Suppressor macrophage (primary cell): ENCODE measurements at places on chromosomes 5 and 9.

GRCh38 chr5:56269216-56269927 is 36.2 kb upstream of the ANKRD55 start:
- DNase-seq = peak; percentile 81

GRCh38 chr5:142065273-142065672 is 43.3 kb upstream of the NDFIP1 start:
- DNase-seq = peak; percentile 44

DNA sequence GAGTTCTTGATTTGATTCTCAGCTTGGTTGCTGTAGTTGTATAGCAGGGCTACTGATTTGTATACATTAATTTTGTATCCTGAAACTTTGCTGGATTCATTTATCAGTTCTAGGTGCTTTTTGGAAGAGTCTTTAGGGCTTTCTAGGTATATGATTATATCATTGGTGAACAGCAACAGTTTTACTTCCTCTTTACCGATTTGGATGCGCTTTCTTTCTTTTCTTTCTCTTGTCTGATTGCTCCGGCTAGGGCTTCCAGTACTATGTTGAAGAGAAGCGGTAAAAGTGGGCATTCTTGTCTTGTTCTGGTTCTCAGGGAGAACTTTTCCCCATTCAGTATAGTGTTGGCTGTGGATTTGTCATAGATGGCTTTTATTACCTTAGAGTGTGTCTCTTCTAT is 158.9 kb downstream of the SAXO1 start:
- no peak for DNase-seq

DNA sequence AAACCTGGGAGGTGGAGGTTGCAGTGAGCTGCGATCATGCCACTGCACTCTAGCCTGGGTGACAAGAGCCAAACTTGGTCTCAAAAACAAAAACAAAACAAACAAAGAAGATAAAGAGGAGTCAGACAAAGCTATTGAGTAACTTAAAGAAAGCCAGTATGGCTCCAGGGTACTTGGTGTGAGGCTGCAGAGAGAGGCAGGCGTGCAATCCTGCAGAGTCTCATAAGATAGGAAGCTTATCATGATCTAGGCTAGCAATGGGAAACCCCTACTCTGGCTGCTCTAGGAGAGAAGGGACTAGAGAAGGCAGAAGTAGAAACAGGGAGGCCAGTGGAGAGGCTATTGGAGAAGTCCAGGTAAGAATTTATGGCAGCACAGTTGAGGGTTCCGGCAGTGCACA is 42.0 kb downstream of the ARRDC3 start:
- no peak for DNase-seq

DNA sequence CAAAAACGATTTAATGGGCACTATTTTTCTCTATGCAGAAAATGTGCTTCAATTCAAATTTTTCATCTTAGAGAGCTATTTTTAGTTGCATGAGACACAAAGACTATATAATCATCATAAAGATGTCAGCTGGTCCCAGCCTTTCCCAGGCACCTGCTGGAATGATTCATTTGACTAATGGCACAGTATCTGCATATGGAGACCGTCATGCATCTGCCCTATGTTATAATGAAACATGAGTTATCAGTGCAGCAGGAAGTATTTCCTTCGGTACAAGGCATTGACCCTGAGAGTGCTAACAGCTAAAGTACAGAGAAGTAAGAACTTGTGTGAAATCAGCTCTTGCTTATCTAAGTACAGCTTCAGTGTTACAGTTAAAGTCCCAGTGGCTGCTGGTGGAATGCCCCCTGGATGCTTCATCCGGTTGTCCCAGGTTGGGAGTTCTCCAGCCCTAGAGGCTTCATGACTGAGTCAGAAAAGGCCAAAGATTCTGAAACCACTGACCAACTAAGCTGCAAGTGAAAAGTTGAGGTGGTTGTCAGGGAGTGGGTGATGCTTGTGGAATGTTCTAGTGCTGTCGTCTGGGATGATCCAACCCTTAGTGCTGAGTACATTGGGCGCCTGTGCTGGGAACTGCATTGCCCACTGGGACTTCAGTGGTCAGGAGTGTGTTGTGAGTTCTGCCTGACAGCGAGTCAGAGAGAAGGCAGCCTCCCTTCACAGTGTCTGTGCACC is 57.2 kb downstream of the MTRR start:
- no peak for DNase-seq

GRCh38 chr5:33257807-33258429 is 182.8 kb upstream of the TARS1 start:
- no peak for DNase-seq

- no peak for DNase-seq
Measured at GRCh38 chr5:172413601-172414171, 40.6 kb downstream of the SH3PXD2B start.

- DNase-seq = no peak
Measured at GRCh38 chr5:138998521-138998920, 123.4 kb upstream of the LRRTM2 start.

- no peak for DNase-seq
Measured at GRCh38 chr5:119313658-119314605, 41.9 kb upstream of the TNFAIP8 start.

- no peak for DNase-seq
Measured at GRCh38 chr9:7790022-7790818, 9.4 kb downstream of the DMAC1 start.

- DNase-seq = no peak
Measured at GRCh38 chr5:56161439-56161823, 71.7 kb downstream of the ANKRD55 start.

DNA sequence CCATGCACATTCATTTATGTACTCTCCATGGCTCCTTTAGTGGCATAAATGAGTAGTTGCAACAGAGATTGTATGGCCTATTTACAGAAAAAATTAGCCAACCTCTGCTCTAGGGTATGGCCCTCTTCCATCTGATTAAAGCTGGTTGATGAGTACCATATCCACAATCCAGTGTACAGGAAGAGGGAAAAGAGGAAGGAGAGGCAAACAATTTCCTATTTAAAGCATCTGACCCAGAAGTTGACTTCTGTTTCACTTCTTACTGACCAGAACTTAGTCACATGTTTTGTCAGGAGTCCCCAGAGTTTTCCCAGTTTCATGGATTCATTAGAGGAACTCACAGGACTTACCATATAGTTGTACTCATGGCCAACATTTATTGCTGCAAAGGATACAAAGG is 68.6 kb upstream of the STARD4 start:
- DNase-seq = peak; percentile 69

- DNase-seq = no peak
Measured at GRCh38 chr5:139194486-139194885, 3.7 kb downstream of the SIL1 start.

- DNase-seq = no peak
Measured at GRCh38 chr9:136940526-136941230, 3.9 kb downstream of the FBXW5 start.

- DNase-seq = peak; percentile 4
Measured at GRCh38 chr5:64207978-64208377, 42.3 kb downstream of the RNF180 start.

GRCh38 chr9:101354765-101355708 is 29.8 kb downstream of the BAAT start:
- DNase-seq = no peak

- peak; percentile 27 for DNase-seq
Measured at GRCh38 chr5:80466669-80467485, 21.0 kb upstream of the FAM151B start.

DNA sequence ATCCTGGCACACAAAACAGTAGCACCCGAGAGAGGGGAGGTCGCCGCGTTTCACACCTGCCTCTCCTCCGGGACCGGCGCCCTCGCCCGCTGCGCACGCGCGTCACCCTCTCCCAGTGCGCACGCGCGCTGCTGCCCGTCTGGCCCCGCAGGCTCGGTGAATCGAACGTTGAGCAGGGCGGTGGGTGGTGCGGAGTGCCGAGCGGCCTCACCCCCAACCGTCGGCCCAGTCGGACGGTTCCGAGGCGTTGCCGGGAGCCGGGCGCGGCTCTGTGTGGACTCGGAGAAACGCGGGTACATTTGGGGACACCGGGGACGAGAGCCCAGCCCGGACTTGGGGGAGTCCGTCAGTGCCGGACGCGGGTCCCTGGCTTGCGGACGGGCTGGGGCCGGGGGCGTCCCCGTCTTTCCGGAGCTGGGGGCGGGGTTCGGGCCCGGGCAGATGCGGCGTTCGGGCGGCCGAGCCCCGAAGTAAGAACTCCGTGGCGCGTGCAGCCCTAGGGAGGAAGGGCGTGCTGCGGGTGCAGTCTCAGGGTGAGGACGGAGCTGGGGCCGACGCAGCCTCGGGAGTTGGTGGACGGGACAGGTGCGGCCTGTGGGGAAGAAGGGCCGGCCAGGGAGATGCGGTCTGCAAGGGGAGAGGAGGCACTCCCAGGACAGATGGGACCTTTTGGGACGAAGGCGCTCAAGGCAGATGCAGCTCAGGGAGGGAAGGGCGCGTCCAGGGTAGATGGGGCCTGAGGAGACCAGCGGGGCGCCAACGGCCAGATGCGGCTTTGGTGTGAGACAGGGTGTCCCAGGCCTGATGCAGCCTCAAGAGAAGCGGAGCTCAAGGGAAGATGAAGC is at the start of gene POMT1:
Gene POMT1, plus strand, starts transcription at position 138 of the 845 bp plus-strand sequence. CDS start 1,301 bp downstream, outside the sequence.
- peak; percentile 90 for DNase-seq

GRCh38 chr9:112015149-112015548 is 118.5 kb downstream of the UGCG start:
- no peak for DNase-seq

DNA sequence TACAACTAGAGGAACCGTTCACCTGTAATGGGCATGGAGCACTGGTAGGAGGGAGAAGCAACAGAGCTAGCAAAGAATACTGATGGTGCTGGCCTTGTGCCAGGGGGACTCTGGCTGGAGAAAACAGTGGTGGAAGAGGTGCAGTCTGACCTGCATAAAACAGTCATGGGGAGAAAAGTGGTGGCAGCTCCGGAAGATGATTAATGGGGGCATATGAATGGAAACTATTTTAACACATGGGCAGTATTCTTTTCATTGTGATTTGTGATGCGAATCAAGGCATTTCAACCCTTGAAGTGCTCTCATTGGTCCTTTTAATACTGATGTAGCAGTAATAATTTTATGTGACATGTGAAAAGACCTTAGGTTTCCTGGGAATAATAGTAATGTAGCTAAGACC is 219.6 kb downstream of the ADAMTS6 start:
- DNase-seq = no peak

DNA sequence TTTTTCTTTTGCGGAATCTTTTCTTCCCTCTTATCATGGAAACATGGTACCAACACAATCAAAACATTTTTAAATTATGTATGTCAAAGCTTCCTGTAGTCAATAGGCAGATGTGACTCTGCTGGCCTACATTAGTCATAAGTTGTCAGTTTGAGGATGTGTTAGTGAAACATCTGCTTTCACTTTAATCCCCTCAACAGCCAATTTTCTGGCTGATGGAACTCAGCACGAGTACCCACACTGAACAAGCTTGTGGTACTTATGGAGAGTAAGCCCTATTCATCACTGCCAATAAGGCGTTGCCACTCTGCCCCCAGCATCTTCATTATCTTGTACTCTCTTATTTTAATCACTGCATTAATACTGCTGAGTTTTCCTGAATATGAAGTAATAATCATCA is 1034.4 kb downstream of the CDH9 start:
- no peak for DNase-seq

DNA sequence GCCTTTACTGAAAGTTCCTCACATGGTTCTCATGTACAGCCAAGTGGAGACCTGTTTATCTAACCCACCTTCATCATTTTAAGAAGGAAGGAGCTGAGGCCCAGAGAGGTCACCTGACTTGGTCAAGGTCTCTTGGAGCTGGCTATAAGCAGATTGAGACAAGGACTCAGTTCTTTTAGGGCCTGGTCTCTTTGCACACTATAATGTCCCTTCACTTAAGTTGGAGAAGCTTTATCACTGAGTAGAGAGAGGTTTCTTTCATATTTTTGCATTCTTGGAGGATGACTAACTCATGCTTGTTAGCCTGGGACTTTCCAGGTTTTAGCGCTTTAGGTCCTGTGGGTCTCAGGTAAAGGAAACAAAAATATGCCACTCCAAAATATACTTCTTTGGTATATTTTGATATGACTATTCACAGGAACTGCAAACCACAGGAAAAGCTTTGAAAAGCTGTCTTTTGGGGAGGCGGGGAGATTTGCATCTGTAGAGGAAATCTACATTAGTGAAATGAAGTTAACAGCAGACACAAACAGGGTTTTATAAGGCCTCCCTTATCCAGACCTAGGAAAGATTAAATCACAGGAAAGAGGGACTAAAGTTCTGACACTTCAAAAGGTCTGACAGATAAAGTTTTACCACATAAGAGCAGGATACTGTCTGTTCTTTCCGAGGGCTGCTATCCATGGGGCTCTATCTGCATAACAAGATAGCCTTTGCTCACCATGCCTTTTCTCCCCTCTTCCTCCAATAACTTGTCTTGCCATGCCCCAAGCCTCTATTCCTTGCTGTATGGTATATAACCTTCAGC is 95.8 kb upstream of the ANKRD55 start:
- DNase-seq = no peak

DNA sequence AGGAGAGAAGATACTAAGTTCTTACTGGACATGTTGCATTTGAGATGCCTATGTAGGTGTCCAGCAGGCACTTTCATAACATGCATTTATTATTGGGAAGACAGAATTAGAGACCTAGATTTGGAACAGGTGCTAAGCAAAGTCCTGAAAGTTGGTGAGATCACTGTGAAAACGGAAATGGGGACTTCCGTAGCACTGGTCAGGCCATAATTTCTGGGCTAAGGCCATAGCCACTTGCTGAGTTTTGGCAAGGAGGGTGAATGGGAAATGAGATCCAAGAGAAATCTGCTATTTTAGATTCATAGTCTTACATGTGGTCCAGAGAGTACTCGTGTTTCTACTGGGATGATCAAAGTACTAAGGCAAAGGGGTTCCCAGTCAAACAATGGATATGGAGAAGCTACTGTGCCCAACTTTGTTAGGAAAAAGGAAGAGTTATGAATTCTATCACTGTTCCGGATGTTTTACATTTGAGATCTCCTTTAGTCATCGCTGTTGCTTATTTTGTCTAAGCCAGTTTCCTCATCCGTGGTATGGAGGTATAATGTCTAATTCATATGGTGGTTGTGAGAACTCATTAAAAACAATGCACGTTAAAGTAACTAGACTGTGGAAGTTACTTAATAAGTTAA is 33.4 kb downstream of the TEK start:
- no peak for DNase-seq

- DNase-seq = peak; percentile 81
Measured at GRCh38 chr5:150227606-150228273, 37.9 kb downstream of the SLC6A7 start.

GRCh38 chr5:139822553-139823425 is 27.2 kb downstream of the PSD2 start:
- no peak for DNase-seq

DNA sequence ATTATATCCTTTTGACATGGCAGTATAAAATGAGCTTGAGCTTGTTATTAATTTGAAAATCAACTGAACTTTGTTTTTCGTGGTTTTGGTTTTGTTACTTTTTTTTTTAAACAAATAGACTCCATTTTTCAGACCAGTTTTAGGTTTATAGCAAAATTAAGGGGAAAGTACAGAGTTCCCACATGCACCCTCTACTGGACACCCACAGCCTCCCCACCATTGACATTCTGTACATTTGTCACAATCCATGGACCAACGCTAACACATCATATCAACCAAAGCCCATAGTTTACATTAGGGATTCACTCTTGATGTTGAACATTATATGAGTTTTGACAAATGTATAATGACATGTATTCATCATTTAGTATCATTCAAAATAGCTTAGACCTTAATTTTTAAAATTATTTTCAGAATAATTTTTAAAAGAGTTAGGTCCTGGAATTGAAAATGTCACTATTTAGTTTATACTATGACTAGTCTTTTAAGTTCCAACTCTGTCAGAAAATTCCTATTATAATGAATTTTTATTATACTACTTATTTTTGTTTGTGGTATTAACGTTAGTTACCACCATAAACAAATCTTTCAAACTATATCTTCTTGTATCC is 35.3 kb upstream of the JMY start:
- peak; percentile 29 for DNase-seq

GRCh38 chr5:57259704-57260103 is 85.8 kb downstream of the GPBP1 start:
- DNase-seq = no peak

GRCh38 chr5:149166591-149167100 is 25.4 kb downstream of the ABLIM3 start:
- no peak for DNase-seq
